ENCODE measurements at places on chromosomes 4 and X.
A peak's percentile ranks its signal among the peaks of the same experiment; 100 is the strongest.

- DNase-seq: no peak
These were observed 23.6 kb upstream of the PACRGL start for GRCh38 chr4:20676501-20677197.

GRCh38 chrX:119040432-119040831 lies 32.4 kb upstream of the CT47C1 start:
- DNase-seq: no peak

DNA sequence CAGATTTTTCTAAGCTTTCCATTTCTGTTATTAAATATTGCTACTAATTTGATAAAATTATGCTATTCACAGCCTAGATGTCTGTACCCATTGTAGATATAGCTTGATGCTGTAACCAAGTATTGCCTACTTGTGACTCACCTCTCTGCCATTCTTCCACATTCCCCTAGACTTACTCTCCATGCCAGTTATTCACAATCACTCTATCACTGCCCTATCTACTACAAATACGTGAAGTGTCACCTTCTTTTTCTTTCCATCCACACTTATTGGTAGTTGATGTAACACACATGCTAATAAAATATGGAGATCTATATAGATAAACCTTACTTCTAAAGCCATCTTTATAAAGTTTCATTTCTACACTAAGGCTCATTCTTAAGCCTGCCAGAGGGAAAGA lies 179.4 kb upstream of the PACRGL start:
- no peak for DNase-seq

DNA sequence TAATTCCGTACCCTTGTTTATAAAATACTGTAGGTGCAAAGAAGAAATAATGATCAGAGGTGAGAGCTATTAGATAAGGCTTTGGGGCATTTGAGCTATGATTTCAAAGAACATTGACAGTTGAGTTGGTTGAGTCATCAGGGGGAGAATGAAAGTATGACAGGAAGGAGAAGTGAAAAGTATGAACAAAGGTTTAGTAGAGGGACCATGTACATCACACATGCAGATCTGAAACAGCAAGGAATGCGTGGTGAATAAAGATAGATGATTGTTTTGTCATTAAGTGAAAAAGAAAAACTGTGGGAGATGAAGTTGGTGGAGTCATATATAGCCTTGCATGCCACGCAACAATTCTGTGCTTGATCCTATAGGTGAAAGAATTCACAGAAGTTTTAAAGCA lies 163.1 kb downstream of the ARAP2 start:
- no peak for DNase-seq

GRCh38 chr4:72843466-72843865 lies 226.1 kb downstream of the COX18 start:
- DNase-seq: no peak

- DNase-seq: no peak
These were observed 385 bp downstream of the LYAR start for GRCh38 chr4:4289597-4289940.

- DNase-seq: no peak
These were observed 5.2 kb upstream of the CXCL2 start for GRCh38 chr4:74104145-74104544.

DNA sequence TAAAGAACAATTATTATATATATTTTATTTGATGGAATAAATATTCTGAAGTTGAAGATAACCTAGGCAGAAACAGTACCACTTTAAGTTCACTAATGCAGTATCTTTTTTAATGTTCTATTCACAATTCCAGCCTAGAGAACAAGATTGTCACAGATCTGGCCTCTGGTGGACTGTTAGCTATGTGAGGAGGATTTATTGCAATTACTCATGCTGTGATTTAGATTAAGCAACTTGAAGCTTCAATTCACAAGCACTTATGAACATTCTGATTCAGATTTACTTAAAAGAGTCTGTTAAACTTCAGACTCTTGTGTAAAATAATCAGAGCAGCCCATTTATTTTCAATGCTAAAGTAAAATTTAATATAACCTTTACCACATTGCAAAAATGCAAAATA lies 1489.8 kb downstream of the STIM2 start:
- no peak for DNase-seq

DNA sequence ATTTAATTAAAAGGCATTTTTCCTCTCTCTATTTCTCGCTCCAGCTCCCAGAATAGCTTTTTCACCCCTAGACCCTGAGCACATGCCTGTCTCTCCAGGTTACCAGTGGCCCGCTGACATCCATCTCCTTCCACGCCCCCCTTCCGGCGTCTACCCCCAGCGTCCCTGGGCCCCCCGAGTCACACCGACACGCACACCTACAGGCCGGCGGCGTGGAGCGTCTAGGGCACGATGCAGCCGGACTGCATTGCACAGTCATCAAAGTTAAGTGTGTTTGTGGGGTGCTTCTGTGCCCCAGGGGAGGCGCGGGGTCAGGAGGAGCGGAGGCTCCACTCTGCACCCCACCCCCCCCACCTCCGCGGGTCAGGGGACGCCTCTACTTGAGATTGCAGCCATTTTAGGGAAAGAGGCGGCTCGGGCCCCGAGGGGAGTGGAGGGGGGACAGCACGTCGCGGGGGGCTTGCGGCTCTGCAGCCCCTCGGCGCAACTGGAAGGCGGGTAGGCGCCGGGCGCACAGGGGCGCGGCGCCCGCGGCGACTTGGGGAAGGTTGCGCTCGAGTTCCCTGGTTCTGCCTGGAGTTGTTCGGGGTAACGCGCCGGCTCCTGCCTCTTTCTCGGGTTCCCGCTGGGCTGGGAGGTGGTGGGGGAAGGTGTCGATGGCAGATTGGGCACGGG lies 112.7 kb downstream of the DHX15 start:
- peak; percentile 46 for DNase-seq

DNA sequence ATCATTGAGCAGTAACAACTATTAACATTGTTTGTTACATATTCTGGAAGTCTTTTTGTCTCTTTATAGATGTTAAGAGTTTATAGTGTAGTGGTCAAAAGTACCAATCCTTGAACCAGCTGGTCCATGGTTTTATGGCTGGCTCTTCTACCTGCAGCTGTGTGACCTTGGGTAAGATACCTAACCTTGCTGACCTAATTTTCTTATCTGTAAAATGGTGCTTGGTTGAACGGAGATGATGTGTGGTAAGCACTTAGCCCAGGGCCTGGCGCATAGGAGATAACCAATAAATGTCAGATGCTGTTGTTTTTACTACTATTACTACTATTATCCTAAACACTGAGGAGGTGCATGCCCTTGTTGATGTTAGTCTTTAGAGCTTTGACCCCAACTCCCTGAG lies 116.6 kb downstream of the TMEM164 start:
- DNase-seq: no peak

DNA sequence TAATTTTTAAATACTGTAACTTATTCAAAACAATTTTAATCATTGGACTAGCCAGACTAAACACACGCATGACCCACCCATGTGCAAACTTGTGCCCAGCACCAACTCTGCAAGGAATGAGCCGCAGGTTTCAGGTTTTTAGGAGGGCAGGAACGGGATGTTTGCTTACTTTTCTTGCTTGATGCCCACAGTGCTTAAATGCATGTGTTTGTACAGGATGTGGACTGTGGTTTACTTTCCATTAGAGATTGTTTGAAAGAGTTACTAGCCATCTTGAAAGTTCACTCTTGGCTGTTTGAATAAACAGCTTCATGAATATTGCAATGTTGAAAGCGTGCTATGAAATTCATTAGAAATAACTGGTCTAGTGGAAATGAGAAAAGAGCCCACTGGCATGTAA lies 83.3 kb downstream of the STK32B start:
- DNase-seq: no peak

DNA sequence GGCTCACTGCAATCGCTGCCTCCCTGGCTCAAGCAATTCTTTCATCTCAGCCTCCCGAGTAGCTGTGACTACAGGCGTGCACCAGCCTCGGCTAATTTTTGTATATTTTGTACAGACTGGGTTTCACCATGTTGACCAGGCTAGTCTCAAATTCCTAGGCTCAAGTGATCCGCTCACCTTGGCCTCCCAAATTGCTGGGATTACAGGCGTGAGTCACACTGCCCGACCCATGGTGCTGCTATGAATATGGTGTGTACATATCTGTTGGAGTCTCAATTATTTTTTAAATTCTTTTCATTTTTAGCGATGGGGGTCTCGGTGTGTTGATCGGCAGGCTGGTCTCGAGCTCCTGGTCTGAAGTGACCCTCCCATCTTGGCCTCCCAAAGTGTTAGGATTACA lies 78.0 kb upstream of the PRKX start:
- no peak for DNase-seq

DNA sequence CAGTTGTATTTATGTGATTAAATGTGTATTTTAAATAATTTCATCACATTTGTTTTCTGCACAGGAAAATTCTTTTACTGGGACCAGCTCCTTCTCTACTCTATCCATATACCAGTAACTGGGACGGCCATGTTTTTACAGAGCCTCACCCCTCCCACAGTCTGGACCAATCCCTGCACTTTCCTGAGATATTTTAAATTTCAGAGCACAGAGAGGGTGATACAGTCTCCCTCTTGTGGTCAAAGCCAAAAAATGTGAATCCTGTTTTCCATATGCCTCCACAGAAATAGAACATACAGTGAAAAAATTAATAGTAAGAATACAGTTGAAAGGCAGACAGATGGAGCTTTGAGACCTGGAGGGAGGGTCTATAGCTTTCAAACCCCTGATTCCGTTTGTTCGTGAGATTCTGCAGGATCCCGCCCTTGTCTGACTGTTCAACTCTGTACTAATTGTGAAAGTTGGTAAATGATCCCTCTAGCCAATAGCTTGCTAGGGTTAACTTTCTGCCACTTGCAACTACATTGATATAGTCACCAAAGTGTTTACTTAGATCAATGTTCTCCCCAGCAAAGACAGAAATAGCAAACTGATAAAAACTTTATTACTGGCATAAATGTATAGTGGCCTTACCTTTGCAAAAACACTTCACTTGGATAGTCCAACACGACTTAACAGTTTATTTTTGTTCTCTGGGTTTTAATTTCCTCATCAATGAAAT lies 172.2 kb downstream of the PPARGC1A start:
- no peak for DNase-seq

- DNase-seq: no peak
These were observed 68.0 kb upstream of the MAGEA10 start for GRCh38 chrX:152206426-152206825.

GRCh38 chr4:159698336-159698735 lies 595.5 kb downstream of the RAPGEF2 start:
- no peak for DNase-seq

- DNase-seq: peak; percentile 75
These were observed 172.0 kb downstream of the PTTG2 start for GRCh38 chr4:38132107-38132673.

DNA sequence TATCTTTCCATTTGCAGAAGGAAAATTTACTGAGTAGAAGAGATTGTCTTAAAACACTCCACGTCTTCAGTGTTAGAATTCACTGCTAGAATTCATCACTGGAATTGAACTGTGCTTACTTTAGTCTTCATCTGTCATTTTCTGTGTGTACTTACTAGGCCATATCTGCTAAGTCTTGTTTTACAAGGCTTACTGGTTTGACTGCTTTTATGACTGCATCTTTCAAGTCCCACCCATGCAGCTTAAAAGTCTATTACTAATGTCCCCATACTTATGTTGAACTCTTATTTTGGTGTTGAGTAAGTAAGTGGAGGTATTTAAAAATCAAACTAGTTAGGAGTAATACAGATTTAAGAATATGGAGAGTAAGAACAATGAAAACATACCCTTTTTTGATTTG lies 14.6 kb downstream of the CLCN3 start:
- DNase-seq: no peak

DNA sequence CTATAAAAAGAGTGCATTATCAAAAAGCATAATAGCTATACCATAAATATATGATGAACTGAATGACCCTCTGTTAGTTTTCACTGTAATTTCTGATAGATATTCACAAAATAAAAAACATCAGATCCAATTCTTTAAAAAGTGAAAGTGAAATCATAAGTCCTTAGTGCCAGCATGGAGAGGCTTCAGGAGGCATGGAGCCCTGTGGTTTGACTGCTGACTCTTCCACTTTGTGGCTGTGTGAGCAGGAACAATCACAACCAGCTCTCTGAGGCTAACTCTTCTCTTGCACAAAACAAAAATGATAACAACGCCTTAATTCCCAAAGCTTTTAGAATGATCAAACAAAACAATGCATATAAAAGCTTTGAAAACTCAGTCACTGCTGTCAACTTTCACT lies 1143.9 kb downstream of the PDHA2 start:
- DNase-seq: no peak

- peak; percentile 9 for DNase-seq
These were observed 516 bp downstream of the SGMS2 start for GRCh38 chr4:107825072-107825824.

DNA sequence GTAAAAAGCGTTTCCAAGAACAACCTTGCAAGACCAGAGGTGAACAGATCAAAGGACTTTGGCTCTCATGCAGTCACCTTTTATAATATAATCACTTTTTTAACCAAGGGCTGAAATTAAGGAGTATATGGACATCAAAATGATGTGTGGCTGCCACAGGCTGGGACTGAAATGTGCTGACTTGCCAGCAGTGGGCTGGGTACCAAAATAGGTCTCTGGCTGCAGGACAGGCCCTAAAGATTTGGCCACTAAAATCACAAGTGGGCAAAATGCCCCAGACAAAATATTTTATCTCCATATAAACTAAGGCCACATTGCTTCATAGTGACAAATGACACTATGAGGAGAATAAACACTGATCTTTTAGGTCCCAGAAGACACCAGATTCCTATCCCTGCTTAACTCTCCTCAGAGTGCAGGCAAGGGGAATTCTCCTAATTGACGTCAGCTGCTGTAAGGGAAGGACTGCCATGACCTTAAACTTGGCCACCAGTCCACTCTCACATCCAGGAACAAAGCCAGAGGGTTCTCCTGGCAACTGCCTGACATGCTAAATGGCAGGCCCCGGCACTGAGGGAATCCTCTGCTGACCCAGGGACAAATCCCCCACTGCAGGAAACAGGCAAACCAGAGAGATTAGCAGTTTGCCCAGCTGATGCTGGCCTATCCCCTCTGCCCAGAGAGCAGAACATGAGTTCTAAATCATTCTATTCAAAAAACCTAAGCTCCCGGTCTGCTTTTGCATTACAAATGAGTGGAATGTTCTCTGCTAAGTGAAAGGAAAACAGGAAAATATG lies 155.8 kb downstream of the PPP3CA start:
- DNase-seq: no peak

- no peak for DNase-seq
These were observed 186.4 kb downstream of the DCLK2 start for GRCh38 chr4:150264595-150265161.

DNA sequence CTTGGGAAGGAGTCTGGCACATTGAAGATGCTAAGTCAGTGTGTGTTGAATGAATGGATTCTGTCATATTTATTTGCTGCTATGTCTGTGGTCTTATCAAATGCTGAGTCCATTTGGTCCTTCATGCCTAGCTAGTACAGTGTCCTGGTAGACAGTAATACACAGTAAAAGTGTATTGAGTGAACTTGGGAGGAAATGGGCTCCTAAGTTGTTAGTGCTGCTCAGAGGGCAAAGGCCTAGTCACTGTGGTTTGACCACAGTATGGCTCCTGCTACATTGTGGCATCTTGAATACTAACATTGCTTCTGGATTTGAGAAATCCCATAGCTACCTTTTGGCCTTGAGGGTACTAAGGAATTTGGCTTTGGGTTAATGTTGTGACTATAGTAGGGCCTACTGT lies 33.9 kb downstream of the MTM1 start:
- DNase-seq: no peak

Data from stimulated activated naive CD8-positive, alpha-beta T cell treated with anti-CD3 and anti-CD28 coated beads, Interleukin-15, amount 100 ng/mL, for 72 hours (primary cell).